Occipital lobe (tissue), 3 donors: ENCODE measurements at places on chromosomes 4 and X.

GRCh38 chr4:182277377-182277776 lies 34.2 kb downstream of the TENM3 start:
- DNase-seq, result no peak

GRCh38 chr4:123846561-123846960 lies 450.0 kb downstream of the SPRY1 start:
- no peak for DNase-seq

- DNase-seq, result no peak
Observed at GRCh38 chr4:188649635-188650034, 510.4 kb downstream of the TRIML1 start.

GRCh38 chr4:147981305-147981704 lies 249.4 kb downstream of the ARHGAP10 start:
- no peak for DNase-seq

DNA sequence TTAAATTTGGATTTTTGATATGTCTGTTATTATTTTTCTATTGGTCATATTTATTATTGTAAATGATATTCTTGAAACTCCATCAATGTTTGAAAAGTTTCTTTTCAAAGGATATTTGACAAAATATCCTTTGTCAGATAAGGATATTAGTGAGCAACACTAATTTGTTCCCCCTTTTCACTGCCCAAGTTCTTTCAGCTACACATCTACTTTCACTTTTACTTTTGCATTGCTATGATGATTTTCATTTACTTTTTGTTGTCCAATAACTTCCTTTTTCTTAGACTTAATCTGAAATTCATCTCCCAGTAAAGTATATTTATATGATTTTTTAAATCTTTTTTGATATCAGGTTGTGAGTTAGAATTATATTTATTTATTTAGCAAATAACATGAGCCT lies 542.3 kb upstream of the ADGRL3 start:
- DNase-seq, result no peak

- DNase-seq, result no peak
Observed at GRCh38 chrX:13520936-13521335, 48.5 kb upstream of the EGFL6 start.
